ENCODE measurements at places on chromosomes 4 and X.

- peaks cover 31% of the 10 kb centered on the region for H3K4me1 ChIP-seq
- H3K4me3 ChIP-seq = peak overlapping the region; percentile 63
- H3K27ac ChIP-seq = peak overlapping the region; percentile 61
- no peaks in the 10 kb centered on the region for H3K27me3 ChIP-seq
- H3K36me3 ChIP-seq = peaks cover 9% of the 10 kb centered on the region
Observed at GRCh38 chr4:112321776-112322684, 24.9 kb downstream of the ALPK1 start.

DNA sequence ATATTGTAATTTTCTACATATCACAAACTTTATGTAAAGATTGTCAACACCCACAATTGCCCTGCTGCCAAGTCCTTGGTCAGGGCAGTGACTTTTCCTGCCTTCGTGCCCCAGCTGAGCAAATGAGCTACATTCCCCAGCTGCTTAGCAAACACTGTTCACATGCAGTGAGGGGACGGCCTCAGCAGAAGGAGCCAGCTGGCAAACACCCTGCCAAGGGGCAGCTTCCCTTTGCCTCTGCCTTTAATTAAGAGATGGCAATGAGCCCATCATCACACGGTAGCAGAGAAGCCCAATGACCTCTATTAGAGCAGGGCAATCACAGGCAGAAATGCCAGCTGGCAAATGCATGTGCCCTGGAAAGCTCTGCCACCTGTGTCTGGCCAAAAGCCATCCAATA is 253.4 kb downstream of the EPHA5 start:
- H3K27me3 ChIP-seq = no peaks in the 10 kb centered on the region
- H3K4me1 ChIP-seq = no peaks in the 10 kb centered on the region
- H3K27ac ChIP-seq = no peak overlapping the region
- H3K36me3 ChIP-seq = no peaks in the 10 kb centered on the region
- H3K4me3 ChIP-seq = no peak overlapping the region

DNA sequence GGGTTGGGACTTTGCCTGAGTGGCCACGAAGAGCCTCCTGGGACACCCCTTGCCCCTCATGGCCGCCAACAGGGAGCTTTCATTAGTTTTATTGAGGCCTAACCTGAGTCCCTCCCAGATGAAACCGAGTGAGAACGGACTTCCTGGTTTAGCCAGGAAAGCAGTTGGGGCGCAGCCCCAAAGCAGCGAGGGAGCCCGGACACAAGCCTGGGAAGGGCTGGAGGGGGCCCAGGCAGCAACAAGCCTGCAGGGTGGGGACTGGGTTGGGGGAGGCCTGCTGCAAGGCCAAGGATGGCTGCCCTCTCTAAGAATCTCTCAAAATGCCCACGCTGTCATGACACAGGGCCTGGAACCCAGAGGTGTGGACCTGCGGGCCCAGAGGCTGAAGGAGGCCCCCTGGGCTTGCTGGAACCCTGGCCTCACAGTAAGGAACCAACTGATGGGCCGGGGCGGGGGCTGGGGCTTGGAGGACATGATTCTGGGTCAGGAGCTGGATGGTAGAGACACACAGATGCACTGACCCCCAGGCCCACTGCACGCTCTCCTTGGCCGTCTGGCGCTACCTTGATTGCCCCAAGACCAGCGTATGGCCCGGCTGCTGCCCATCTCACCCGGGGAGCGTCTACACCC is 5.8 kb downstream of the HMX1 start:
- DNase-seq = no peak
- H3K4me3 ChIP-seq = no peak overlapping the region
- peaks cover 71% of the 10 kb centered on the region for H3K27me3 ChIP-seq
- no peaks in the 10 kb centered on the region for H3K36me3 ChIP-seq
- H3K27ac ChIP-seq = no peak overlapping the region
- peaks cover 7% of the 10 kb centered on the region for H3K4me1 ChIP-seq

- DNase-seq = peak; percentile 28
- peaks cover 28% of the 10 kb centered on the region for H3K36me3 ChIP-seq
Observed at GRCh38 chr4:173332963-173333657, 1.0 kb downstream of the HMGB2 start.

DNA sequence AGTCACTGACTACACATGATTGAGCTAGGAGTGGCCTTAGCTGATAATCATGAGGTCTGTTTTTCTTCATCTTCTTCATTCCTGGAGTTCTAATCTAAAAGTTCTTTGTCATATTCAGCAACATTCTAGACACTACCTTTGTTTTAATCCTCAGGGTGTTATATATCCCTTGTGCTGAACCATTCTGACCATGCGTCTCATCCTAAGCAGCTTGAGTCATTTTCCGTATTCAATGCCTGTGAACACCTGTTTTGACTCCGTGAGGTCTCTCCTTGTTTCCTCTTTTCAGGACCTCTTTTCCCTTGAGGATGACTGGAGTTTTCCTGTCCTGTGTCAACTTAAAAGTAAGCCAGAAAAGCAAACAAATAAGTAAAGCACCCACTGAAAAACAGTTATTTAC is 597.9 kb downstream of the GBA3 start:
- no peaks in the 10 kb centered on the region for H3K27me3 ChIP-seq
- H3K27ac ChIP-seq = no peak overlapping the region
- no peak for DNase-seq

DNA sequence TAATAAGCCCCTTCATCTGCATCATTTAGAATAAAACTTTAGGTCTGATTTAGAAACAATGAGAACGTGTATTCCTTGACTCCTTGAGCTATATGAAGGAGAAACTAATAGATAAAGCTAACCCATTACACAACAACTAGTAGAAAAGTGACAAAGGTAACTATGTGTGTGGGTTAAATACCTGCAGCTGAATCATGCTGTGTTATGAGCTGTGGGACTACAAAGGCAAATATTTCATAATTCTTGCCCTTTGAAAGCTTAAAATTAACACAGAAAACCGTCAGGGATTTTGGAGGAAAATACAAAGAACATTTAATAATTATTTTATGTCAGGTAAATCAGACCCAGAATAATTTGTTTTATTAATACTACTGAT is 898 bp upstream of the NDP start:
- peak overlapping the region; percentile 74 for H3K4me3 ChIP-seq
- H3K4me1 ChIP-seq = peaks cover 12% of the 10 kb centered on the region
- DNase-seq = no peak
- no peak overlapping the region for H3K27ac ChIP-seq
- H3K36me3 ChIP-seq = no peaks in the 10 kb centered on the region

GRCh38 chrX:105759598-105759997 is 62.7 kb upstream of the NRK start:
- H3K4me1 ChIP-seq = no peaks in the 10 kb centered on the region
- H3K27ac ChIP-seq = no peak overlapping the region
- no peak overlapping the region for H3K4me3 ChIP-seq
- DNase-seq = no peak

- peaks cover 21% of the 10 kb centered on the region for H3K27me3 ChIP-seq
- no peak overlapping the region for H3K4me3 ChIP-seq
- no peak overlapping the region for H3K27ac ChIP-seq
- H3K4me1 ChIP-seq = no peaks in the 10 kb centered on the region
Observed at GRCh38 chr4:18686338-18687037, 664.9 kb upstream of the LCORL start.

GRCh38 chr4:78902298-78902697 is 36.9 kb downstream of the PAQR3 start:
- H3K27me3 ChIP-seq = no peaks in the 10 kb centered on the region
- H3K4me3 ChIP-seq = no peak overlapping the region
- H3K27ac ChIP-seq = no peak overlapping the region
- no peaks in the 10 kb centered on the region for H3K36me3 ChIP-seq

DNA sequence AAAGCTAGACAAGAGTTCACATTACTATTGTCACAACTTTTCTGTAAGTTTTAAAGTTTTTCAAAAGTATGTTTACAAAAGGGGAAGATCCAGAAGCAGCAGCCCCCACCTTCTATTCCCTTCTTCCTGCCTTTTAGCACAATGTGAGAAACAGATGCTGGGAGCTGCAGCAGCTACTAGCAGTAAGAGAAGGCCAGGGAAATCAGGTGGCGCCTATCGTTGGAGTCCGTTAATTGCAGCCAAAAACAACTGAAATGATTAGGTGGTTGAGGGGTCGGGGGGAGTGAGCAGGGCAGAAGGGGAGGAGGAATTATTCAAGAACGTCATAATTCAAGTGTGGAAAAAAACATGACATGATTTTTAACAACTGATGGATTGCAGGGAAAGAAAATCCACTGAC is 27.4 kb downstream of the FRYL start:
- H3K27ac ChIP-seq = no peak overlapping the region
- no peak for DNase-seq
- no peaks in the 10 kb centered on the region for H3K27me3 ChIP-seq
- peaks cover 11% of the 10 kb centered on the region for H3K36me3 ChIP-seq
- H3K4me3 ChIP-seq = no peak overlapping the region

GRCh38 chr4:152935631-152936445 is at the start of gene FHDC1:
TSS of gene FHDC1 (plus strand) at chr4:152936323. CDS start at chr4:152943058, 6,735 bp downstream.
- DNase-seq = peak; percentile 29
- H3K4me3 ChIP-seq = peak within 1 kb of the TSS; percentile 77
- peaks cover 23% of the 10 kb centered on the region for H3K4me1 ChIP-seq
- peaks cover 67% of the 10 kb centered on the region for H3K27me3 ChIP-seq

DNA sequence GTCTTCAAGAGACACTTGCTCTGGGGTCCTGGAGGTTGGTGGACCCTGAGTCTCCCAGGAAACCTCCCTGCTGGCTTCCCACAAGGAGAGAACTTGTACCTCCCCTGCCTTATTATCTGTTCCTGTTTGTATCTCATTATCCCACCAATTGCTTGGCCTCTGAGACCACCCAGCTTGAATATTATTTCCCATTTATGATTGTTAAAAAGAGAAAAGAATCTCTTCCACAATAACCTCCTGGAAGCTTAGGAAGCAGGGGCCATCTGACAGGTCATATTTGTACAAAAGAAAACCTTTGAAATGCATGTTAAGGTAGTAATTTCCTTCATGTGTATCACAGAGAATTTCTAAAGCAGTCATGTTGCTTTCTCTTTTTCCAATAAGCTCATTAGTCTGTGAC is 239.5 kb downstream of the FBXW7 start:
- no peaks in the 10 kb centered on the region for H3K36me3 ChIP-seq
- DNase-seq = no peak
- H3K4me3 ChIP-seq = no peak overlapping the region
- H3K27ac ChIP-seq = no peak overlapping the region
- no peaks in the 10 kb centered on the region for H3K4me1 ChIP-seq

GRCh38 chr4:850323-850945 is 24.5 kb upstream of the CPLX1 start:
- H3K4me3 ChIP-seq = no peak overlapping the region
- H3K27me3 ChIP-seq = no peaks in the 10 kb centered on the region
- peaks cover 6% of the 10 kb centered on the region for H3K36me3 ChIP-seq
- no peaks in the 10 kb centered on the region for H3K4me1 ChIP-seq
- no peak for DNase-seq
- no peak overlapping the region for H3K27ac ChIP-seq

DNA sequence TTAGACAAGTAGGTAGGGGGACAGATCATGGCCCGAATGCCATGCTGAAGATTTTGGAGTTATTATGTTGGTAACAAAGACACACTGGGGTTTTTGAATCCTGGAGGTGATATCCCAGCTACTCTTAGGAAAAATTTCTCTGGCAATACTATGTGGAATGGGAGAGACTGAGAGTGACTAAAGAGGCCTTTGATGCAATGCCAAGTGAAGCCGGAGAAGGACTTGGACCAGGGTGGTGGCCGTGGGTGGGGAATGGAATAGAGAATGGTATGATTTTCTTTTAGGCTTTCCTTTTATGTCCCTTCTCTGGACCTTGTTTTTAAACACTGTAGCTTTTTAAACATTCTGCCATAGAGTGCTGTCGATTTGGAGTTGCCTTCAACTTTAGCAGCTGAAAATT is 141.6 kb downstream of the DCLK2 start:
- DNase-seq = no peak
- no peaks in the 10 kb centered on the region for H3K36me3 ChIP-seq
- H3K4me1 ChIP-seq = no peaks in the 10 kb centered on the region
- no peaks in the 10 kb centered on the region for H3K27me3 ChIP-seq
- no peak overlapping the region for H3K4me3 ChIP-seq

- no peaks in the 10 kb centered on the region for H3K27me3 ChIP-seq
- no peak overlapping the region for H3K4me3 ChIP-seq
- no peaks in the 10 kb centered on the region for H3K4me1 ChIP-seq
- no peak overlapping the region for H3K27ac ChIP-seq
- H3K36me3 ChIP-seq = no peaks in the 10 kb centered on the region
- DNase-seq = no peak
Observed at GRCh38 chr4:85268188-85268587, 206.8 kb upstream of the ARHGAP24 start.

DNA sequence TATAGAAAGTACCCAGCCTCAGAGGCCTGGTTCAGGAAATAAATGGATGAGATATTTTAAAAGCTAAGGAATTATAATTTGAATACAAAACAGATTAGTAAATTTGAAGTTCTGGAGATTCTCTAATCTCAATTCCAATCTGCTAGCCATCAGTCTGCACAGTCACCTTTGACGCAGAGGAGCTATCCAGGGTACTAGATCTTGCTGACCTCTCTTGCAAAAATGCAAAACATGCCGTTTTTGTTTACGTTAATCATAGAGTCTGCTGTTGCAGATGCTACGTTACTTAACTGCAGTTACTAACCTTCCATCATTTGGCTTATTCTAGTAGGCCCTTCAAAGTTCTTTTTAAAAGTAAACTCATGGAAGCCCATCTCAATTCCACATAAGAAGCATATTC is 10.4 kb downstream of the CCSER1 start:
- no peaks in the 10 kb centered on the region for H3K4me1 ChIP-seq
- no peak for DNase-seq
- no peak overlapping the region for H3K4me3 ChIP-seq
- no peaks in the 10 kb centered on the region for H3K27me3 ChIP-seq

DNA sequence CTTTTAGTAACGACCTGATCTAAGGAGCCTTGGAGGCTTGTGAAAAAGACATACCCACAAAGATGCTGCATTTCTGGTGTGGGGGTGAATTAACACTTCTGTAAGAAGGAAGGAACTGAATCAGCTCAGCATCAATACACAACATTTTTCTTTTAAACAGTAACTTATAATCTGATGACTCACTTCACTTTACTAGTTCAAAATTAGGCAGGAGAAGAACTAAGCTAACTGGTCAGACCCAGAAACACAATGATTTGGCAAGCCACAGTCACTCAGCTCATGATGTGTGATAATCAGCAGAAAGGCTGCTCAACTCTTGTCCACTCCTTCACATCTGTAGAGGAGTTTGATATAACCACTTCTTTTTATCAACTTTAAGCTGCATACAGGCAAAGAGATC is 4.6 kb downstream of the MMAA start:
- H3K36me3 ChIP-seq = peaks cover 16% of the 10 kb centered on the region
- no peaks in the 10 kb centered on the region for H3K27me3 ChIP-seq
- peak overlapping the region; percentile 94 for H3K27ac ChIP-seq
- peak; percentile 19 for DNase-seq
- H3K4me1 ChIP-seq = peaks cover 51% of the 10 kb centered on the region

- H3K4me3 ChIP-seq = no peak overlapping the region
- no peak overlapping the region for H3K27ac ChIP-seq
Observed at GRCh38 chrX:72467135-72467534, 105.5 kb downstream of the HDAC8 start.

GRCh38 chrX:151676196-151676595 is 19.1 kb upstream of the PRRG3 start:
- H3K27ac ChIP-seq = no peak overlapping the region
- H3K36me3 ChIP-seq = no peaks in the 10 kb centered on the region
- peaks cover 35% of the 10 kb centered on the region for H3K27me3 ChIP-seq

DNA sequence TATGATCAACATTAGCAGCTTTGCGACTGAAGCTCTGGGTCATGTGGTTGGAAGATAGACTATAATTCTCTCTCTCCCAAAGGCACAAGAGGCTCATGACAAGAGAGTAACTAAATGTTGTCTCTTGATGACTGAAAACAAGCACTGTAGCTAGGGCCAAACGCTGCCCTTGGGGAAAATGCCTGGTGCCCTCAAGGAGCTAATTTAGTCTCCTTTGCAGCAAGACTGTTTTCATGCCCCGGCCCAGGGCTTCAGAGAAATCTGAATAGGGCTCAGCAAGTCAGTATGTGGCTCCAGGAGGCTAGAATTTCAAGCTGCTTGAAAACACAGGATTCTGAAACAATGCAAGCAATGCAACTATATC is 411.9 kb downstream of the GPAT3 start:
- no peak overlapping the region for H3K27ac ChIP-seq
- no peak for DNase-seq
- H3K27me3 ChIP-seq = no peaks in the 10 kb centered on the region
- no peaks in the 10 kb centered on the region for H3K36me3 ChIP-seq
